ENCODE measurements at places on chromosomes 6 and 20.

DNA sequence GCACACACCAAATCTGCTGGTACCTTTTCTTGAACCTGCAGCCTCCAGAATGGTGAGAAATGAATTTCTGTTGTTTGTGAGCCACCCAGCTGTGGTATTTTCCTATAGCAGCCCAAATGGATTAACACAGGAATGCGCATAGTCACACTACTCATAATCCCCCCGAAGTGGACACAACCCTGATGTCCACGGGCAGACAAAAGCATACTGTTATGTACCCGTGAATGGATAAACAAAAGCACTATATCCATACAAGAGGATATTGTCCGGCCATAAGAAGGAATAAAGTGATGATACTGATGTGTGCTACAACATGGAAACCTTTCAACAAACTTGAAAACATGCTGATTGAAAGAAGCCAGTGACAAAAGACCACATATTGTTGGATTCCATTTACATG is 25.1 kb upstream of the RPP40 start:
- no peak for DNase-seq

DNA sequence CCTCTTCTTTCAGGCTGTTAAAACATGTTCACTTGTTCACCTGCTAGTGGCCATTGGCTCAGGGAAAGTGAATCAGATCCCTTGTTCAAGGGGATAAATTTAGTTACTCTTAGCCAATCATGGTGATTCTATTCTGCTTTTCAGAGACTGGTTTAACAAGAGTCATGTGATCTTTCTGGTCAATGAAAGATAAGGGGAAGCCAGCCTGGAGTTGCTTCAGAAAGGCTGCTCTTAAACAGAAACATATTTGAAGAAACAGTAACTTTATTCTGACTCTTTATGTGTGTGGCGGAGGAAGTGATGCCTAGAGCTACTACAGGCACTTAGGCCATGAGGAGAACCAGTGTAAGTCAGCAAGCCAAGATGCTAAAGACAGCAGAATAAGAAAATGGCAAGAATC is 28.1 kb upstream of the AHI1 start:
- DNase-seq = no peak

GRCh38 chr6:117955684-117956256 is 48.7 kb downstream of the SLC35F1 start:
- no peak for DNase-seq

- no peak for DNase-seq
Observed at GRCh38 chr6:69985180-69985579, 118.8 kb downstream of the COL19A1 start.

DNA sequence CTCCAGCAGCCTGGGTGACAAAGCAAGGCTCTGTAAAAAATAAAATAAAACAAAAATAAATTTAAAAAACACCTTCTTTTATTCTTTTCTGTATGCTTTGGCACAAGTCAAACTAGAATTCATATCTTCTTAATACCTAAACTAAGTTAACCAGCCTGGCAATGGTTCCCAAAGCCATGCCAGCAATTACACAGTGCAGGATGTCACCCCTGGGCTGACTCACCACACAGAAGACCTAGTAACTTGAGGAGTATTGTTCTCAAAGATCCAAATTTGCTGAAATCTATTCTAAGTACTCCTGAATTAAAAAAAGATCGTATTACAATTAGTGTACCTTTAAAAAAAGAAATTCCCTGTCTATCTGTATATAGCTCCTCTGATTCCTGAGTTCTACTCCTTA is 162.7 kb upstream of the SGK1 start:
- no peak for DNase-seq

- DNase-seq = no peak
Observed at GRCh38 chr20:24469894-24470745, 691 bp downstream of the SYNDIG1 start.

GRCh38 chr6:38646166-38646878 is 6.6 kb upstream of the BTBD9 start:
- DNase-seq = no peak

DNA sequence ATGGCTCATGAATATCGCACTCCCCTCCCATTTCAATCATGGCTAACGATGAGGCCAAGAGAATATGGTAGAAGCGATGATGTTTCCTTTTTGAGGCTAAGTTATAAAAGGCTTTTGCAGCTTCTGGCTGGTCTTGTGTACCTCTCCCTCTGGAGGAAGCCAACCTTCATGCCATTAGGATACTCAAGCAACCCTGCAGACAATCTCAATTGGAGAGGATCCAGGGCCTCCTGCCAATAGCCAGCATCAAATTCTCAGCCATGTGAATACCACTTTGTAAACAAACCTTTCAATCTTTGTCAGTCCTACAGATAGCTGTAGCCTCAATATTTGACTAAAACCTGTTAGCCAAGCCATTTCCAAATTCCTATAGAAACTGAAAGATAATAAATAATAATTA is 738.4 kb downstream of the KIF16B start:
- DNase-seq = no peak

- DNase-seq = no peak
Observed at GRCh38 chr20:52974179-52974594, 2.0 kb downstream of the TSHZ2 start.

DNA sequence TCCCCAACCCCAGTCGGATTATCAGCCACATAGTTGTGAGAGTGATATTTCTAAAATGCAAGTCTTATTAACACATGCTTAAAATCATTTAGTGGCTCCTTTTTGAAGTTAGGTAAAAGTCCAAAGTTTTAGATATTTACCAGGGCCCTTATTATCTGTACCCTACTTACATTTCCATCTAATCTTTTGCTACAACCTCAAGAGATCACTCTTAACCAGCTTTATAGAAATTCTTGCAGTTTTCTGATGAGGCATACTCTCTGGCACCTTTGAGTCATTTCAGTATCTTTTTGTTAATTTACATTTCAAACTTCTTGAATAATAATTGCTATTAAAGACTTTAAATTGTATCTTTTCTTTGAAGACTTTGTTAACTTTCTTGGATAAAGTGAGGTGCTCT is 453.3 kb downstream of the RFPL4B start:
- no peak for DNase-seq

- DNase-seq = no peak
Observed at GRCh38 chr6:166476634-166477215, 94.0 kb upstream of the MPC1 start.

DNA sequence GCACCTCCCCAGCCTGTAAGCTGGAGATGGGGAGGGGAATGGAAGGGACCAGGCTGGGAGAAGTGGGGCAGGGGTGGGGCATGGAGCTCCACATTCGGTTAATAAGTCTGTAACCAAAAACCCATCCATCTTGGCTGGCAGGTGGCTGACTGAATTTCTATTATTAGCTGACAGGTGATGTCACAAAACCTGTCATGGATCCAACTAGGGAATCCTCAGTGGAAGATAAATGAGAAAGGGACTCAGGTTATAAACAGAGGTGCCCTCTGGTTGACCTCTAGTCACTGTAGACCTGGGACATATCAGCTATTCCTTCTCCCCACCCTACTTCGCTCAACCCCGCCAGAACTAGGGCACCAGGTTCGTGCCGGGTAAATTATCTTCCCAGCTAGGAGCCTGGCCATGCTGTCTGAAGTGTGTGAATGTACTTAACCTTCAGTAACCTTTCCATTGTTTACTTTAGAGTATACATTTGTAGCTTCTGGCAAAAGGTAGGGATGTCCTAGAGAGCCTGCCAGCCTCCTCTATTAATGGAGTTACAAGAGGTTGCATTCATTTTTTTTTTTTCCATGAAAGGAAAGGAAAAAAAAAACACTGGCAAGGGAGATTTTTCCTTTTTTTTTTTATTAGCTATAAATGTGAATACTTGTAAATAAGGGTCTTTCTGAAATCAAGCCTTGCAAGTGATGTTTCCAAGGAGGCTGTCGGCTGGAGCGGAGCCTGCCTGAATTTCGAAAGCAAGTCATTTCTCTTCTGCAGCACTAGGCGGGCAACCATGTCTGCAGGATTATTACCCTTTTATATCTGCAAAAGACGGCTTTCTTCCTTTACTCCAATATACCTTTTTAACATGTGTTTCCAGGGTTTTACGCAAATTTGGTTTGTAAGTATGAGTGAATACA is 135.9 kb downstream of the TMEM242 start:
- DNase-seq = no peak

DNA sequence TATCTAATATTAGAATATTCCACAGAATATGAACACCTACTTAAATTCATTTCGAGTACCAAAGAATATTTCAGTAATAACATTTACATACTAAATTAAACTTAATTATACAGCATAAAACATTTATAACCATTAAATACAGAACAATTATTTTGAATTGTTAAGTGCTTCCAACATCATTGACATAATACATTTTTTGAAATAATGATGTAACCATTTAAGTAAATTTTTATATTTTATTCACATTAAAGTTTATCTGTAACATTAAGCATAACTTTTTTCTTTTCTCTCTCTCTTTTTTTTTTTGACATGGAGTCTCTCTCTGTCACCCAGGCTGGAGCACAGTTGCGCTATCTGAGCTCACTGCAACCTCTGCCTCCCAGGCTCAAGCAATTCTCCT is 44.5 kb downstream of the FUT9 start:
- DNase-seq = no peak

- DNase-seq = no peak
Observed at GRCh38 chr6:106739387-106739786, 110.0 kb downstream of the QRSL1 start.

DNA sequence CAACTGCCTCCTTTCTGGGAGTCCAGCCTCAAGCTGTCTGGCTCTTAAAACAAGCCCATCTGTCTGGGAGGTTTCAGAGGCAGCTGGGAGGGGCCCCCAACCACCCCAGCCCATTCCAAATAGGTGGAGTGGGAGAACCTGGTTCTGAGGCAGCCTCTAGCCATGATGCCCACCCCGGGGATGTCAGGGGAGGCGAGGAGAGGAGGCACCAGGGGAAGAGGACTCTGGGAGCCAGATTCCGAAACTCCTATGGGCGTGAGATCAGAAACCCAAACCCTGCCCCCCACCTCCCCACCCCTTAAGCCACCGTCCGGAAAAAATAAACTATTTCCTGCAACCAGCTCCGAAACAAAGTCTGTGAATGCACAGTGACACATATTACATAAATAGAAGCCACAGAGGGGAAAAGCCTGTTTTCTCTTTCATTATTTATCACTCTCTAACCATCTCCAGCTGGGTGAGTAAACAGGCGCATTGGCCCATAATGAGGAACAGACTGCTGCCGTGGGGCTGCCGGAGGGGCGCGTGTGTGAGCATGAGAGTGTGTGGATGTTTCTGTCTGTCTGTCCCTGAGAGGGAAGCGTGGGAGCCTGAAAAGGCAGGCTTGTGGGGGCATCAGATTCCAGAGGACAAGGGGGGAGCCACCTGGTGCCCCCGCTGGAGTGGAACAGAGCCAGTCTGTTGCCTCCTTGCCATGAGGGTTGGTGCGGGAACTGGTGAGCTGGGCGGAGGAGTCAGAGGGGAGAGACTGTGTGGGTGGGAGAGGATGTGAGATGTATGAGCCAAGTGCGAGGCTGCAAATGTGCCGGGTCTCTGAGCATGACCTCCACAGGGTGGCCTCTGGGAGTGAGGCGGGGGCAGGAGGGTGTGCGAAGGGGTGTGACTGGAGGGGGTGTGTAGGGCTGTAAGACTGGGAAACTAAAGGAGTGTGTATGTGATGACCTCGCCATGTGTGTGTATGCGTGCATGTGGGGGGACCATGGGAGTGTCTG is 14.3 kb upstream of the FOXP4 start:
- no peak for DNase-seq

DNA sequence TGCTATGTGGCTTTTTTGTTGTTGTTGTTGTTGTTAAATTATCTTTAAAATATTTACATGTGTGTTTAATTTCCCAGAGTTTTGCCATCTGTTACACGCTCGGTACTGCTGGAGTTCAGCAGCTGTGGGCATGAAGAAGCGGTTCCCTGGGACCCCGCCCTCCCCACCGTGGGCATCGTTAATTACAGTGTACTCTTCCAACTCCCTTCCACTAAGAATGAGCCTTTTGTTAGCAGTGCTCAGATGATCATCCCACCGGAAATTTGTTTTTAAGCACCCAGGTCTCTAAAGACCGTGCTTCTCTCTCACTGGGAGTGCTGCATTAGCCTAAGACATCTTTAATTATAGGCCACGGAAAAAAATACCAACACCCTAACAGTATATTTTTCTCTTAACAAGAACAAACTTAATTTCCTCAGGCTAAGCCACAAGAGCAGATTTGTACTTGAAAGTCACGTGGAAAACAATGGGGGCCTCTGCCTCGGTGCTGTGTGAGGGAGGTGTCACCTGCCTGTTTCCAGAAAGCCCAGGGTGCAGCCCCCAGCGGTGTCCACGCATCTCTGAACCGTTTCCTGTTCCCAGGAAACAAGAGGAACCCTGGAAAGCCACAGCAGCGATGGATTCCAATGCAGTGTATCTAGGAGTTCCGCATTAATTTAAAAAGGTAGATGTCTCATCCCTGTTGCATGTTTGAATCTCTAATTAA is 113.3 kb upstream of the FRMD1 start:
- no peak for DNase-seq

- DNase-seq = no peak
Observed at GRCh38 chr6:170142559-170142958, 148.3 kb downstream of the DLL1 start.

DNA sequence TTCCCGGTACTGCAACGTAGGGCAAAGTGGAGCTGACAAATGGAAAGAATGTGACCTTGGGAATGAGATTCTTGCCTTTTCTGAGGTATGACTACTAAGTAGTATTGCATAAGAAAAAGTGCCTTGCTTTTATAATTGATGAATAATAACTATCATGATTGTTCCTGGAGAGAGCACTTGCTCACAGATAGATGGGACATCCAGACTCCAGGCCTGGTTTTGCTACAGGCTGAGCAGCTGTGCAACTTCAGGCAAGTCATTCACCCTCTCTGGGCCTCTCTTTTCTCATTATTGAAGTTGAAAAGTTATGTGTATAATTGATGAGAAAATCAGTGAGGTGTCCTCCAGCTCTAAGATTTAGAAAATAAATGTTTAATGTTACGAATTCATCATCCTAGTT is 53.6 kb upstream of the MBOAT1 start:
- DNase-seq = no peak

GRCh38 chr6:20202324-20202658 is 10.0 kb downstream of the MBOAT1 start:
- DNase-seq = no peak

- no peak for DNase-seq
Observed at GRCh38 chr6:84050408-84050807, 16.8 kb downstream of the MRAP2 start.

DNA sequence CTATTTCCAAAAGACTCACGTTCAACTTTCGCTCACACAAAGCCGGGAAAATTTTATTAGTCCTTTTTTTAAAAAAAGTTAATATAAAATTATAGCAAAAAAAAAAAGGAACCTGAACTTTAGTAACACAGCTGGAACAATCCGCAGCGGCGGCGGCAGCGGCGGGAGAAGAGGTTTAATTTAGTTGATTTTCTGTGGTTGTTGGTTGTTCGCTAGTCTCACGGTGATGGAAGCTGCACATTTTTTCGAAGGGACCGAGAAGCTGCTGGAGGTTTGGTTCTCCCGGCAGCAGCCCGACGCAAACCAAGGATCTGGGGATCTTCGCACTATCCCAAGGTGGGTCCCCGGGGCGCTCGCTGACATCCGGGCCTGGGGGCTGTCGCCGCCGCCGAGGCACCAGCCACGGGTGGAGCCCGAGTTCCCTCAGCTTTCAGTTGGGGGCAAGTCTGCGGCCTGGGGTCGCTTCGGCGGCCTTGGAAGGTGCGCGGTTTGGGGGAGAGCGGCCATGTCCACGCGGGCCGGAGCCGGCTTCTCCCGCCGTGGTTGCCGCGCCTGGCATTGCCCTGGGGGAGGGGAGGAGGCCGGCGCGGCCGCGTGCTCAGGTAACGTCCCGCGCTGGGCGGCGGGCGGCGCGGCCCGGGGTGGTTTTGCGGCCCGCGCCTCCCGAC is 429 bp downstream of the AMD1 start:
- no peak for DNase-seq
